Activated T-cell treated with anti-CD3 and anti-CD28 coated beads, Interleukin-2, amount 50 U/mL, for 72 hours (primary cell): ENCODE measurements at places on chromosomes 2 and 18. TPM values are rescaled to one million over a fixed set of nuclear protein-coding genes. Genes with fewer than 3 reads are reported as not detected.
A peak's percentile ranks its signal among the peaks of the same experiment; 100 is the strongest.

GRCh38 chr2:222859786-222860612, 837 bp upstream of the ACSL3 start:
- peaks cover 10% of the 10 kb centered on the region for H3K27me3 ChIP-seq
- H3K4me3 ChIP-seq, result peak overlapping the region; percentile 74
- H3K27ac ChIP-seq, result peak overlapping the region; percentile 87
- peaks cover 7% of the 10 kb centered on the region for H3K4me1 ChIP-seq
- H3K36me3 ChIP-seq, result peaks cover 3% of the 10 kb centered on the region

- no peak overlapping the region for H3K27ac ChIP-seq
- peaks cover 4% of the 10 kb centered on the region for H3K27me3 ChIP-seq
- no peaks in the 10 kb centered on the region for H3K36me3 ChIP-seq
- no peaks in the 10 kb centered on the region for H3K4me1 ChIP-seq
These were observed 67.2 kb downstream of the GREB1L start for GRCh38 chr18:21309248-21309647.

DNA sequence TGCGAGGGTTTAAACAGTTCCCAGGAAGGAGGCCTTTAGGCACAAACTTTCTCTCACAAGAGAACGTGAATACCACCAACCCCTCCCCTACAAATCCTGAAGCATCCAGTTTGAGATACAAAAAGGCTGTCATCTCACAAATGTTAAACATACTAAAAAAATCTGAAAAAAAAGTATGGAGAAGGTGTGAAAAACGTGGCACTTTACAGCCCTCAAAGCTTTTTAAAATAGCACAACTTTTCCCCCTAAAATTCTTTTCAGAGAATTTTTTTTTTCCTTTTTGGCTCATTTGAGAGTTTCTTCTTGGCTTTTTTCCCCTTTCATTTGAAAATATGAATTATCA, 10.1 kb downstream of the ZEB2 start:
- H3K4me3 ChIP-seq, result no peak overlapping the region
- H3K27ac ChIP-seq, result no peak overlapping the region
- H3K36me3 ChIP-seq, result peaks cover 4% of the 10 kb centered on the region
- H3K27me3 ChIP-seq, result peaks cover 61% of the 10 kb centered on the region
- no peak for DNase-seq
- peaks cover 42% of the 10 kb centered on the region for H3K4me1 ChIP-seq

GRCh38 chr18:46407486-46408166, 249.4 kb downstream of the LOXHD1 start:
- H3K4me3 ChIP-seq, result no peak overlapping the region
- DNase-seq, result no peak
- H3K4me1 ChIP-seq, result peaks cover 6% of the 10 kb centered on the region
- no peaks in the 10 kb centered on the region for H3K36me3 ChIP-seq
- H3K27ac ChIP-seq, result no peak overlapping the region

GRCh38 chr2:231241755-231242507, 43.5 kb downstream of the ARMC9 start:
- H3K27ac ChIP-seq, result no peak overlapping the region
- H3K4me3 ChIP-seq, result no peak overlapping the region
- H3K36me3 ChIP-seq, result no peaks in the 10 kb centered on the region
- H3K4me1 ChIP-seq, result no peaks in the 10 kb centered on the region

DNA sequence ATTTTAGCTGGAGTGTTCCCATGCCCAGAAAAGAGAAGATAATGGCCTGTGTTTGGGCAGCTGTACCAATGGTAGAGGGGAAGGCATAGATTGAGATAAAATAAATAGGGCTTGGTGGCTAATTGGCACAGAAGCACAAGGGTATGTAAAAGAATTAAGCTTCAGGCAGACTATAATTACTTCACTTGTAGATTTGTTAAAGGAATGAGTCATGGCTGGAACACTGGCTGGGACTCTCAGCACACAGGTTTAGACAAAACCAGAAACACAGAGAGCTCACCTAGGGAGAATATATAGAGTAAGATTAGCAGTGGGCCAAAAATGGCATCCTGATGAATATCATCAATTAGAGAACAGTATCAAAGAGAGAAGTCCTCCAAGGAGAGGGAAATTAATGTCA, 198.3 kb upstream of the FIGN start:
- H3K36me3 ChIP-seq, result no peaks in the 10 kb centered on the region
- DNase-seq, result no peak
- no peak overlapping the region for H3K27ac ChIP-seq
- no peaks in the 10 kb centered on the region for H3K4me1 ChIP-seq

DNA sequence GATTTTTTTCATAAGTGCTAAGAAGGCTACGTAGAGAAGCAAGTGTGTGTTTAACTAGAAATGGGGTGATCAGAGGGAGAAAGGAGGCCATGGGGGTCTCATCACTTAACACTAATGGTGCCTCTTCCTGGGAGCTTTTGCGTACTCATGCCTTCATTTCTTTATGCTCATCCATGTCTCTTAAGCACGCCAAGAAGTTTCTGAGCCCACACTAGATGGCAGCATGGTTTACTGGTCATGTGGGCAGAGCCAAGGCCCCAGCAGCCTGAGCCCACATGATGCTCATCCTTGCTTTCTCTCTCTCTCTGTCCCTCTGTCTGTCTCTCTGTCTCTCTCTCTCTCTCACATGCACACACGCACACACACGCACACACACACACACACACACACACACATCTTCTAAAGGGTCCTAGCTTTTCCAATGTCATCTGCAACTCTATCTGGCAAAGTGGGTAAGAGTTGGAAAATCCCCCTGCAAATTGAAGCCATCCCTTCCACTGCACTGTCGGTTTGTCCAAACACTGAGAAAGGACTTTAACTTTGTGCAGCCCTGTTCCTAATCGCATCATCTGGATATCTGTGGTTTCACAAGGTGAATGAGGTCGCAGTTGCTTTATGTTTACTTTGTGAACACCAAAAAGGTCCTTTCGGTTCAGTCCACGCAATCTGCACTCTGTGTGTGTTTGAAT, 137.1 kb upstream of the CCDC68 start:
- H3K36me3 ChIP-seq, result no peaks in the 10 kb centered on the region
- H3K27ac ChIP-seq, result no peak overlapping the region
- no peak overlapping the region for H3K4me3 ChIP-seq
- H3K4me1 ChIP-seq, result no peaks in the 10 kb centered on the region
- no peaks in the 10 kb centered on the region for H3K27me3 ChIP-seq
- no peak for DNase-seq

DNA sequence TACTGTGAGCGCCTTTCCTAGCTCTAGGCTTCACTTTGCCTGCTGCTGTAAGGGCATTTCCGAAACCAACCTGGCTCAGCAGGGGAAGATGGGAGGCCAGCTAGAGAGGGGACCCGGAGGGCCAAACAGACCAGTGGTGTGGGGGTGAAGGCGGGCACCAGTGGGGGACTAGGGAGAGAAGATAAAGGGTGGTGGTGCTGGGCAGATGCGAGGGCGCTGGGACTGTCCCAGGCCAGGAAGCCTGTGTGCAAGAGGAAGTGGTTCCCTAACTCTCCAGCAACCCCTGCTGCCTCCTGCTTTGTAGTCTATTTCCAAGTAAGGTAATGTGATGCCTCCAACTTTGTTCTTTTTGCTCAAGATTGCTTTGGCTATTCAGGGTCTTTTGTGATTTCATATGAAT, 73.1 kb downstream of the DNAH7 start:
- H3K4me1 ChIP-seq, result peaks cover 12% of the 10 kb centered on the region
- H3K36me3 ChIP-seq, result no peaks in the 10 kb centered on the region
- H3K27me3 ChIP-seq, result no peaks in the 10 kb centered on the region
- no peak overlapping the region for H3K27ac ChIP-seq

- DNase-seq, result no peak
- no peak overlapping the region for H3K4me3 ChIP-seq
- H3K27me3 ChIP-seq, result no peaks in the 10 kb centered on the region
- H3K27ac ChIP-seq, result no peak overlapping the region
- no peaks in the 10 kb centered on the region for H3K36me3 ChIP-seq
- no peaks in the 10 kb centered on the region for H3K4me1 ChIP-seq
These were observed 138.9 kb upstream of the KLHL14 start for GRCh38 chr18:32911660-32912284.

GRCh38 chr2:6946722-6947121, 29.5 kb downstream of the RNF144A start:
- H3K27ac ChIP-seq, result no peak overlapping the region
- no peak overlapping the region for H3K4me3 ChIP-seq
- no peaks in the 10 kb centered on the region for H3K27me3 ChIP-seq
- peaks cover 19% of the 10 kb centered on the region for H3K36me3 ChIP-seq
- DNase-seq, result no peak

DNA sequence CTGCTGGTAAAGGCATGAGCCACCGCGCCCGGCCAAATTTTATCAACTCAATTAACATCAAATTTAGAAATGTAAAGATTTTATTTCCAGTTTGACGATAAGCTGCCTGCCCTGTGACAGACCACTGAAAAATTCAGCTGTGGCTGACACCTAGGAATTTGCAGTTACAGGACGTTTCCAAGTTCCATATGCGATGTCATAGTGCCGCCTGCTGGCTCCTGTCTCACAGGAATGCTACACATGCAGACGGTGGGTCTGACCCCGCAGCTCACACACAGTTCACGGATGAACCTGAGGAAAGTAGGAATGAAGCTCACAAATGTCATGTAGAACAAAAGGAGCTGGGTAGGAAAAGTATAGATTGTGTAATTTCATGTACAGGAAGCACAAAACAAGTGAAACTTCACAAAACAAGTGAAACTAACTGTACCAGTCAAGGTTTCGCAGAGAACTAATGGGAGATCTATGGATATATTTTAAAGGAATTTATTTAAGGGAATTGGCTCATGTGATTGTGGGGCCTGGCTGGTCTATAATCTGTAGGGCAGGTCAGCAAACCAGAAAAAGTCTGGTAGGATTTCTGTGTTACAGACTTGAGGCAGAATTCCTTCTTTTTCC, 13.2 kb upstream of the SEH1L start:
- H3K4me3 ChIP-seq, result no peak overlapping the region
- H3K4me1 ChIP-seq, result peaks cover 6% of the 10 kb centered on the region
- peaks cover 6% of the 10 kb centered on the region for H3K27me3 ChIP-seq

DNA sequence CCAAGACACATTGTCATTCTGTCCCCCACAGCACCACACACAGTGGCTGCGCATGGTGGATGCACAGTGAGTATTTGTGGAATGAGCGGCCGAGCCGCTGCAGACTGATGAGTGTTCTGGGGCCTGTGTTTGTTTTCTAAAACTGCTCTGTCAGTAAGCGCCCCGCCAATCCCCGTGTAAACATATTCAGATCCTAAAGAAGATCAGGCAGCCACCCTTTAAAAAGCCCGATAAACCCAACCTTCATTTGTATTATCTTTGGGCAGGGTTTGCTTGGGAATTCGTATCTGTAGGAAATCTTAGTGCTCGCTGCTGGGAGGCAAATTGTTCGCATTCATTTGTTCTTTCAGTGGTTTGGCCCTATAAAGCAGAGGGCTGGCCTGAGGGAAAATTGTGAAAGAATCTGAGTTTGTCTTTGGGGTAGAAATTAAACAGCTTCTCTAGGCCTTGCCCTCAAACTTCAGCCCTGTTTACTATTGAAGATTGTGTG, 68.6 kb downstream of the TGOLN2 start:
- H3K27ac ChIP-seq, result no peak overlapping the region
- H3K4me1 ChIP-seq, result no peaks in the 10 kb centered on the region
- H3K27me3 ChIP-seq, result no peaks in the 10 kb centered on the region
- H3K36me3 ChIP-seq, result no peaks in the 10 kb centered on the region

GRCh38 chr18:2417861-2418610, 153.3 kb downstream of the METTL4 start:
- DNase-seq, result no peak
- H3K27ac ChIP-seq, result no peak overlapping the region
- H3K4me3 ChIP-seq, result no peak overlapping the region
- H3K36me3 ChIP-seq, result no peaks in the 10 kb centered on the region
- no peaks in the 10 kb centered on the region for H3K4me1 ChIP-seq

DNA sequence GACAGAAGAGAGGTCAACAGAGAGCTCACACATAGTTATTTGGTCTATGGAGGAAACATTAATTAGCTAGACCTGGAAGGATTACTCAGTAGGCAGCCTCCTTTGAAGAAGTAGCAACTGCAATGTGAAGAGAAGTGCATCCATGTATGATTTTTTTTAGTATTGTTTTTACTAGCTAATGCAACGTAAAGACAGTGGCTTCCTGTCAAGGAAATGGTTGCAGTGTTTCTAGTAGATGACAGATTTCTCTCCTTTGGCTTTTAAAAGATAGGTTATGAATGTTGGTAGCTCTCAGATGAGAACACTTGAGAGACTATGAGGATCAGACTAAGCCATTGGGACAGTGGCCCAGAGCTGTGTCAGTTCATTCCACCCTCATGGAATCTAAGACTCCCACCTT, 175.8 kb downstream of the AGPS start:
- no peaks in the 10 kb centered on the region for H3K36me3 ChIP-seq
- H3K4me3 ChIP-seq, result no peak overlapping the region
- H3K27me3 ChIP-seq, result no peaks in the 10 kb centered on the region
- no peak overlapping the region for H3K27ac ChIP-seq

DNA sequence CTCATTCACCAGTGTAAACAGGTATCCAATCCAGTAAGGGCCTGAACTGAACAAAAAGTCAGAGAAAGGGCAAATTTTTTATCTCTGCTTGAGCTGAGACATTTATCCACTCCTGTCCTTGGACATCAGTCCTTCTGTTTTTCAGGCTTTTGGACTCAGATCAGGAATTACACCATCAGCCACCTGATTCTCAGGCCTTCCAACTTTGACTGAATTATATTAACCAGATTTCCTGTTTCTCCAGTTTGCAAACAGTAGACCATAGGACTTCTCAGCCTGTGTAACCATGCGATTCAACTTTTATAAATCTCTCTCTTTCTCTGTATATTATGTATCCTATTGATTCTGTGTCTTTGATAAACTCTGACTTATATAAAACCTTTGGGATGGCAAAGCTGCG, 289.3 kb upstream of the CDH2 start:
- H3K36me3 ChIP-seq, result no peaks in the 10 kb centered on the region
- no peak overlapping the region for H3K4me3 ChIP-seq

GRCh38 chr2:7813541-7814292, 868.1 kb upstream of the ID2 start:
- no peak for DNase-seq
- H3K4me1 ChIP-seq, result peaks cover 28% of the 10 kb centered on the region
- H3K27me3 ChIP-seq, result peaks cover 4% of the 10 kb centered on the region
- H3K27ac ChIP-seq, result no peak overlapping the region

The CXCR4 gene
- 221 TPM for total RNA-seq

The RNF125 gene
- 40.5 TPM for total RNA-seq

The MRO gene
- total RNA-seq, result not detected

The C1QL2 gene
- total RNA-seq, result not detected

The ST6GAL2 gene
- total RNA-seq, result not detected

The SERPINB10 gene
- 1.5 TPM for total RNA-seq

The KCTD1 gene
- total RNA-seq, result 6.0 TPM
